ENCODE measurements at places on chromosomes 6 and 20. TPM values are rescaled to one million over a fixed set of nuclear protein-coding genes. Genes with fewer than 3 reads are reported as not detected.

DNA sequence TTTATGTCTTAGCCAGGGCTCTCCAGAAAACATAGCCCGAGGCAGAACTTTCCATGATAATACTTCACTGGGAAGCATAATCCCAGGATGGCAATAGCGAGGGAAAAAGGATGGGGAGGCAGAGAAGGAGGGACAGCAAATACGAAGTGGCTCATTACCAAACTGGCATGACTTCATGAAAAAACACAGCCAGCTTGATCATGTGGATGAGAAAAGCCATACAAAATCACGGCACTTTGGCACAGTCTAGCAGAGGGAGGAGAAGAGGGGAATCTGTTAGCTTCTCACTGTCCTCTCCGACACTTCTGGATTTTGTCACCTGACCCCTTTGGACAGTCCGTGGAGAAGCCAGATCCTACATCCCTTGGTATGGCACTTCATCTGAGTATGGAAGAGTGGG is 212.5 kb upstream of the GRIK2 start:
- DNase-seq: no peak

DNA sequence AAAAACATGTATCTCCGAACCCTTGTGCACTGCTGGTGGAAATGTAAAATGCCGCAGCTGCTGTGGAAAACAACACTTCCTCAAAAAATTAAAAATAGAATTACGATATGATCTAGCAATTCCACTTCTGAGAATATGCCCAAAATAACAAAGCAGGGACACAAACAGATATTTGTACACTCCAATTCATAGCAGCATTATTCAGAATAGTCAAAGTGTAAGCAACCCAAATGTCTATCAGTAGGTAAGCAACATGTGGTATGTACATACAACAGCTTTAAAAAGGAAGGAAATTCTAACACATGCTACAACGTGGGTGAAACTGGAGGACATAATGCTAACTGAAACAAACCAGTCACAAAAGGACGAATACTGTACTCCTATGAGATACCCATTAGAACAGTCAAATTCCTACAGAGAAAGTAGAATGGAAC is 5.7 kb upstream of the RAB5IF start:
- no peak for DNase-seq

DNA sequence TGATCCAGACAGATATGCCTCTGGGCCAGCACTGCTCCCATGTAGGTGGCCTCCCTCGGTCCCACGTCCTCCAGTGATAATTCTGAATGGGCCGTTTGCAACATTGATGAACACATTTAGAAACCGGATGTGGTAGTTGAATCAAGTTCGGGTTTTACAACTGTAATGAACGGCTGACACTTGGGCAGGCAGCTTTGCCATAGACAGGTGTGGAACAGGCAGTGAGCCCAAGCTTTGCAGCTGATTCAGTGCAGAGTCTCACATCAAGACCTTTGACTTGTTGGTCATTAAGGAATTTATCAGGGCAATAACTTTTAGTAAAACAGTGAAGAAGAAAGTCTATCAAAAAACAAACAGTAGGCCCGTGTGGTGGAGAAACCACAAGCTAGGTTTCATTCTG is 466.6 kb upstream of the AGPAT4 start:
- no peak for DNase-seq

DNA sequence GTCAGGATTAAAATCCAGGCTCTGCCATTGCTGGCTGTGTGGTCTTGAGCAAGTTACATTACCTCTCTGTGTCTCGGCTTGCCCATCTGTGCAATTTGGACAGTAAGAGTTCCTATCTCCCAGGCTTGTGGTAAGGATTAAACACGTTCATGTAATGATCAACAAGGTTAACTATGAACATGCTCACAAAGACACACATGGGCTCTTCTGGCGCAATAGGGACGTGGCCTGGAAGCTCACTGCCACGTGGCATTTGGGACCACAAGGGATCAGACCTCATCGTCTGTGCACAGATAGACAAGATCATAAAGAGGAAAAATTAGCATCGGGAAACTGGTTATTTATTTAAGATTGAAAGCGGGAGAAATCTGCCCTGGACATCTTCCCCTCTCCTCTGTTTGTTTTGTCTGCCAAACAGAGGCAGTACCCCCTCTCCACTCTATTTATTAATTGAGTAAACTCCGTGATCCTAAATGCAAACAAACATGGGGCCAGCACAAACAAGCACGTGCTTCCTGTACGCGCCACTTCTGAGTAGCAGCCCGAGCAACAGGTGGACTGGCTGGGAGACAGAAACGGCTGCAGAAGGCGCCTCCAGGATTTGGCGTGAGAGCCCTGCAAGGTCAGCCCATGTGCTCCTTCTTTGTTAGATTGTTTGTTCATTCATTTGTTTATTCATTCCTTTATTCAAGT is 95.0 kb downstream of the CDH26 start:
- DNase-seq: no peak

GRCh38 chr6:168288781-168289570 is 30.6 kb downstream of the DACT2 start:
- no peak for DNase-seq

DNA sequence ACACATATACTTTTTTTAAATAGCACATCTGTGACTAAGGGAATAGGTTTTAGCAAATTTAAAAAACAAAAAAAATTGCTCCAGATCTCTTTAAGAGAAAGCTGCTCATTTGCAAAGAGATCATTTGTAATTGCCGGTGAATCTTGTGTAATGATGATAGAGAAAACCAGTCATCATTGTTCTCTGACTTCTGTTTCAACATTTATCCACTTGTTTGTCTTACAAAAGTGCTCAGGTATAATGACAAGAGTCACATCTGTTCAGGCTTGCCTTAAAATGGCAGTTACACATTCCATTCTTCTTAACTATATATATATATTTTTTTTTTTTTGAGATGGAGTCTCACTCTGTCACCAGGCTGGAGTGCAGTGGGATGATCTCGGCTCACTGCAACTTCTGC is 165.2 kb downstream of the AIG1 start:
- DNase-seq: no peak

- no peak for DNase-seq
Measured at GRCh38 chr6:17621003-17621402, 20.9 kb downstream of the FAM8A1 start.

GRCh38 chr6:1640476-1640875 is 30.8 kb downstream of the FOXC1 start:
- no peak for DNase-seq

DNA sequence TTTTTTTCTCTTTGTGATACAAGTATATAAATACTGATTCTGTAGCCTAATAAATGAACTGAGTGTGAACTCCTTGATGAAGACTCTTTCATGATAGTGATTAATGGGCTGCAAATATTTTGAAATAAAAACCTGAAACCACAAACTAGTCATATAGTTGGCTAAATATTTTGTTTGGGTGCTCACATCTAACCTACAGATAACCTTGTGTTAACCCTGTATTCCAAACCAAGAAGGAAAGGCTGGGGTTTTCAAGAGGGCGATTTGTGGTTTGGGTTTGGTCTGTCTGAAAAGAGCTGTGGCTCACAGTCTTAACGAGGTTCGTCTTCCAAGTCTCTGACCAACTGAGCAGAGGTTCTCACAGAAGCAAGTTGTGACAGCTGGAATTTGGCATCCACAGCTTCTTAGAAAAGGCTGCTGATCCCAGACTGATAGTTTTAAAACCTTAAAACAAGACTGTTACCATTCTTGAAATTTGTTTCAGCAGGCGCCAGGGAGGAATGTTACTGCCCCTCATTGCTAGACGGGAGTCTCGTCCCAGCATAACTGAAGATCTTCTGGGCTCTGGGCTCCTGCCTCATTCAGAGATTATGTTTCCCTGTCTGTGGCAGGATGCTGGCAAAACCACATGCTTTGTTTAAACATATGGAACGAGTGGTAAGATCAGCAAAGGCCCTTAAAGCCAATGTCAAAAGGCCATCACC is 736.4 kb upstream of the MARCKS start:
- DNase-seq: no peak

DNA sequence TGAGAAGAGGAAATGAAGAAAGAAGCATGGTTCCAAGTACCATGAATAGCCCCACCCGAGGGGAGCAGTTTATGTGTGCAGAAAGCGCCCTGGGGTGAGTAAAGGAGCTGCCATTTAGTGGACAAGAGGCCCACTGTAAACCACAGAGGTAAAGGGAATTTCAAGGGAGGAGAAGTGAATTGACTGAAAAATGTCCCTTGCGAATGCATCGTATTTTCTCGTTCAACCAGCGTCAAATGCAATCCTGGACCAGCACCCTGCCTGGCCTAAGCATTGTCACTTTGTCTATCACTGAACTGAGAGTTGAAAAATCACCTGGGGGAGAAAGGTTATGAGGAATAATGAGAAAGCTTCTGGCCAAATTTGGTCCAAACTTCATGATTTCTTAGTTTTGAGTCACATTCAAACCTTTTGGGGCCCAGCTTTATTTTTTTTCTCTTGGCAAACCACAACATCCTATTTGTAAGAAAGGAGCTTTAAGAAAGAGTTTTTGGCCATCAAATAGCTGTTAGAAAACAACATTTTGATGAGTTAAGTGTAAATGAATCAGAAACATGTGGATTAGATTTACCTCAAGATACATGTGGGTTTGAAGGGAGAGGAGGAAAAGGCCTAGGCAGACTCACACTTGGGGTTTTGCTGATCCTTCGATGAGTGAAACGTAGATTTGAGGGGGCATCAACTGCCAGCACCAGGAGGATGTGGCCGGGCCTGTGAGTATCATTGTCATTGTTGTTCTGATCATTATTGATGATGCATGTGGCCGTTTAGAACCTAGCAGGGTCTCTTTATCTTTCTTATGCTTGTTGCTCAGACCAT is 214.0 kb downstream of the CLIC5 start:
- no peak for DNase-seq

DNA sequence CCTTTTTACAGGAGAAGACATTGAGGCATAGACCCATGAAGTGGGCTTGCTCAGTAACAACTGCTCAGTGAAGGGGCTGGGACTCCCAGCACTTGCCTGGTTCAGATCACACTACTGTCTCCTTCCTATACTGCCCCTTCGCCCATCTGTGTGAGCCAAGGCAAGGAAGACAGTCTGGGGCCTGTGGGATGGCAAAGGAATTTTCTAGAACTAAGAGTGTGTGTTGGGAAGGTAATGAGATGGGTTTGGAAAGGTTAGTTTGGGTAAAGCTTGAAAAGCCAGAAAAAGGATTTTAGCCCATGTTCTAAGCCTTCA is 213.3 kb upstream of the AGPAT4 start:
- DNase-seq: no peak

POM121L2 gene
- total RNA-seq: 0.11 TPM
